Stimulated activated CD8-positive, alpha-beta memory T cell treated with anti-CD3 and anti-CD28 coated beads, Interleukin-4, amount 100 ng/mL, for 1 hour (primary cell): ENCODE measurements at places on chromosomes 4 and X.

DNA sequence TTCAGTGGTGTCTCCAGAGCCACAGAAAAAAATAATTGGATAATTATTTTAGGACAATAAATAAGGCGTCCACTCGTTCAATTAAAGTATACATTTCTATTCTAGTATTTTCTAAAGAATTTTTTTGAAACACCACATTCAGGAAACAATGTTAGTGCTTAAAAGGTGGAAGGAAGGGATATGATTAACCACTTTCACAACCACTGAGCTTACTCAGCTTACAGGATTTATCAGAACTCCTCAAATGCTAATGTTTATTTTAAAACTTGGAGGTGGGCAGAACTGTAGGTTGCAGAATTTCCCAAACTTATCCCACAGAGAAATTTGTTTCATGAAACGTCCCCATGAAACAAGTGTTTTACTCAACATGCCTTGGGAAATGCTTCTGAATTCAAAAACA is 54.3 kb upstream of the MAGEB2 start:
- DNase-seq, result no peak

- no peak for DNase-seq
These were observed 35.3 kb upstream of the KLHL8 start for GRCh38 chr4:87255755-87256154.

- DNase-seq, result no peak
These were observed 18.9 kb downstream of the PPID start for GRCh38 chr4:158704274-158704673.

GRCh38 chr4:10773656-10774055 is 89.1 kb upstream of the CLNK start:
- DNase-seq, result no peak

- DNase-seq, result no peak
These were observed 10.1 kb downstream of the ELF4 start for GRCh38 chrX:130100180-130100579.

- DNase-seq, result no peak
These were observed 45.6 kb downstream of the WDR19 start for GRCh38 chr4:39227906-39228305.

DNA sequence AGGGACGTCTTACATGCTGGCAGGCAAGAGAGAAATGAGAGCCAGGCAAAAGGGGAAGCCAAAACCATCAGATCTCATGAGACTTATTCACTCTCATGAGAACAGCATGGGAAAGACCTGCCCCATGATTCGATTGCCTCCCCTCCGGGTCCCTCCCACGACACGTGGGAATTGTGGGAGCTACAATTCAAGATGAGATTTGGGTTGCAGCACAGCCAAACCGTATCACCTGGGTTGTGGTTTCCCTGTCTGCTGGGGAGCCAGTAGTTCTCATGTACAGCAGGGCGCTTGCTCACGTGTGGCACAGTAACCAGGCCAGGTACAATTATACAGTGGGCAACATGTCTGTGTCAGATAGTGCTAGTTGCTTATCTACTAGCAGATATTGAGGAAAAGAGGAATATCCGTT is 11.1 kb upstream of the RS1 start:
- no peak for DNase-seq

DNA sequence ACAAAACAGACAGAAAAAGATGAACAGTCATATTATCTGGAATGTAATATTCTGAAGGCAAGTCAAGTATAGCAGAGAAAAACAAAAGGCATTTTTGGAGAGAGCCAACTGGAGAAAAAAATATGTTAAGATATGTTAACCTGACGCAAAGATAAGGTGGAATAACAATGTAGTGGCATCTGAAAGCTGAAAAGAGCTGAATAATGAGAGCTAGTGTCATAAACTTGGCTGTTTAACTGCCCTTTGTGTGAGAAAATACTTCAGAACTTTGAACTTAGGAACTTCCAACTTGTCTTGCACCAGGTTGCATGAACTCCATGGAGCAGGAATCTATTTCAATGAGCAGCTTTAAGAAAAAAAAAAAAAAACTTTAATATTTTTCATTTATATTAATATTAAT is 32.9 kb downstream of the RAB33A start:
- no peak for DNase-seq

DNA sequence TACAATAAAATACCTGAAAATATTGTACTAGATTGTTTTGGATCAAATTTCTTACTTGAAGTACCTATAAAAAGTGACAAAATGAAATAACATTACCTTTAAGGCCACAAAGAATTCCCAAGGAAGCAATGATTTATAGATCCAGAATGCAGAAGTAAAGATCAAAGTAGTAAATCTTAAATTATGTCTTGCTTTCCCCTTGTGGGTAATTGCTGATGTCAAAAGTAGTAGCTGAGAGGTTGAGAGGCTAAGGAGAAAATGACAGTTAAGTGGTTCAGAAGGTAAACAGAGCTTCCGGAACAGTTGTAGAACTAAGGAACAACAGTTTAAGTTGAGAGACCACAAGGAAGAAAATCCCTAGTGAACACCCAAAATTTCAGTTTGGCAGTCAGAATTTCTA is 358.3 kb downstream of the GABRG1 start:
- DNase-seq, result no peak

- DNase-seq, result no peak
These were observed 31.5 kb upstream of the GTPBP6 start for GRCh38 chrX:350148-350533.

DNA sequence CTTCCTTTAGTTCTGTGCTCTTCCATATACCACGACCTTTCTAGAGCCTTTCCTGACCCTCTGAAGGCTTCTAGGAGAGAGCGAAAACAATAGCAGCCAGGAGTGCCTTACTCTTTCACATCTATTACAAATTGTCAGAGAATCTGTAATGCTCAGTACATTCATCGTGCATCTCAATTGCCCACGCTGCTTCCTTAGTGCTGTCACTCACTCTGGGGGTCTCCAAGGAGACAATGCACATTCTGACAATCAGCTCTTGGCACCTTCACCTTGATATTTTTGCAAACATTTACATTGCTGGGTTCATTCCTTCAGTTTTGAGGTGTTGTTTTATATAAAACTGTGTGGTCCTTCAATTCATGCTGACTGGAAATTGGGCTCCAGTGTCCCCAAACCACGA is 110.1 kb upstream of the GPR101 start:
- no peak for DNase-seq

DNA sequence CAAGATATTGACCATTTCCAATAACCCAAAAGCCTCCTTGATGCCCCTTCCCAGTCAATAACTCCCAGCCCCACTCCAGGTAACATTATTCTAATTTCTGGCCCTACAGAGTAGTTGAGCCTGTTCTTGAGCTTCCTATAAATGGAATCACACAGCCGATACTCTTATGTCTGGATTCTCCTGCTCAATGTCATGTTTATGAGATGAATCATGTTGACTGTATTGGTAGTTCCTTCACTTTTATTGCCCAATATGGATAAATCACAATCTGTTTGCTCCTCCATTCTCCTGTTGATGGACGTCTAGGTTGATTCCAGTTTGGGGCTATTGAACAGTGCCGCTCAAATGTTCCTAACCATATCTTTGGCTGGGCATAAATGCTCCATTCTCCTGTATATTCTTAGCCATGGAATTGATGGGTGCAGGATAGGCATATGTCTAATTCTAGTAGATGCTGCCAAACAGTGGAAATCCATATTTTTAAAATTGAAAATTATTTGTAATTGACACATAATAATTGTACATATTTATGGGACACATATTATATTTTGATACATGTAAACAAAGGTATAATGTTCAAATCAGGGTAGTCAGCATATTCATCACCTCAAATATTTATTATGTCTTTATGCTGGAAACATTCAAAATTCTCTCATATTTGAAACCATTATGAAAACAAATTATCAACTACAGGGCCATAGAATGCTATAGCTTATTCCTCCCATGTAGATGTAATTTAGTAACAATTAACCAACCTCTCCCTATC is 40.5 kb upstream of the SLC2A9 start:
- DNase-seq, result no peak

- DNase-seq, result no peak
These were observed 63.3 kb upstream of the CCDC160 start for GRCh38 chrX:134173541-134174272.

DNA sequence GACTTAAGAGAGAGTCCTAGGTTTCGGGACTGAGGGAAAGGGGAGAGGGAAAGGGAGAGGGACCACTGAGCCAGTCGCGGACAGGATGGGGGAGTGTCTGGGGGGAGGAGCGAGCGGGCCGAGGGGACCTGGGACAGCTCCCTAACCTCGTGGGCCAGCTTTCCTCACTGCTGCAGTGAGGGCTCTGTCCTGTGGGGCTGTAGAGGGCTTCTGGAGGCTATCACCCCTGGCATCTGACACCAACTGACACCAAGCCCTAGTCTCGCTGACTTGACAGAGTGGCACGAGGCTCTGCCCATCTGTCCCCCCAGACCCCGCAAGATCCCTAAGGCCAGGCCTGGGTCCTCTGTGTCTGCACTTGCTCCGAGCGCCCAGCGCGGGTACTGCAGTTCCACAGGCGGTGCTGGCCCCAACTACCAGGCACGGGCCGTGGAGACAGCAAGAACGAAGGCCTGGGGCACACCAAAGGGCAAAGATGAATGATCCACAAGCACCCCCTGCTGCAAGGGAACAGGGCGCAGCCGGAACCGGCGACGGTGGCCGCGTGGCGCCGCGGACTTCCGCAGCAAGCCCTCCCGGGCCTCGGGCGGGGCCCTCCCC is 465 bp downstream of the HAUS7 start:
- DNase-seq, result no peak

- no peak for DNase-seq
These were observed 163.1 kb downstream of the SMARCA1 start for GRCh38 chrX:129360175-129360574.

GRCh38 chrX:108307132-108308085 is 130.8 kb downstream of the COL4A6 start:
- no peak for DNase-seq

- DNase-seq, result no peak
These were observed 7.6 kb downstream of the FAT4 start for GRCh38 chr4:125322366-125322730.

- no peak for DNase-seq
These were observed 13.4 kb downstream of the LARP7 start for GRCh38 chr4:112650332-112650731.

DNA sequence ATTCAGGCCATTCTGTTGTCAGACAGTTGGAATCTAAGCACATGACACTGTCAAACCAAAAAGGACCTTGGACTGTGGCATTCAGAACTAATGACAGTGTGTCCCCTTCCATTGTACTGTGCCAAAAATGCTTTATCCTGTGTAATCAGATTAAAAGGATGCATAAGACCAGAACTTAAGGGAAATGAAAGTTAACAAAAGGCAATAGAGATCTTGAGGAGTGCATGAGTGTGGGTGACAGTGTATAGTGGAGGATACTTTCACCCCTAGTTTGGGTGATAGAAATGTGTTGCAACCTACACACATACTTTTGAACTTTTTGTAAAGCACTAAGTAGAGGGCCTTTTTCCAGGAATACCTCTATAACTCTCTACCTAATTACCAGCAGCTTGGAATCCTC is 4.5 kb downstream of the CYSLTR1 start:
- DNase-seq, result no peak

- DNase-seq, result no peak
These were observed 113.8 kb upstream of the ARSJ start for GRCh38 chr4:114093221-114093715.

DNA sequence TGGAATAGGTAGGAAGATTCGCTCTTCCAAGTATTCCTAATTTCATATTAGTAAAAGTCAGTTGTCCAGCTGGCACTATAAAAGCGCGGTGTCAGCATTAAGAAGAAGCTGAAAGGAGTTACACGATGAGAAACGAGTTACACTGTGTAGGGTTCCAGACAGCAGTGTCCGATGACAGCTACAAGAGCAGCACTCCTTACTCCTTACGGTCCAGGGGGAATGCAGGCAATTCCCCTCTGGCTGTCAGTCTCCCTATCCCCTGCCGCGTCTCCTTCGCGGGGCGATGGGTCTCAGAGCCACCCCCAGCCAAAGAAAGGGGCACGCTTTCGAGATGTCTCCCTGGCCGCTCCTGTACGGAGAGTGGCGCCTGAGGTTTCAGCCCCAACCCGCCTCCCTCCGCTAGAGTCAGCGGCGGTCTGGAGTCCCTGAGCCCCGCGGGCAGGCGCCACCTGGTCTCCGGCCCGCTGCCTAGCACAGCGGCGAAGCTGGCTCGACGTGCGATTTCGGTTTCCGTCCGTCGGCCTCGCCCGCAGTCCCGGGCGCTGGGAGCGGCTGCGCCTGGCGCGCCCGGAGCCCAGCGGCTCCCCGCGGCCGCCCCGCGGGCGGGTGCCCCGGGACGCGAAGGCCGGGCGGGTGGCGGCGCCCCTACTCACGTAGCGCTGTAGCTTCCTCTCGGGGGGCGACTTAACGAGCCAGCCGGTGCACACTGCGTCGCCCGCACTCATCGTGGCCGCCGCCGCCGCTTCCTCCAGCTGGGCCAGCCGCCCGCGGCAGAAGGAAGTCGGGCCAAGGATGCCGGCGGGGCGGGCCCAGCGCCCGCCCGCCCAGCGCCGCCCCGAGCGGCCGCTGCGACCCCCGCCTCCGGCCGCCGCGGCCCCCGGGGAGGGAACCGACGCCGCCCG is at the start of gene GAB3:
Gene GAB3, minus strand, starts transcription at position 777 of the 902 bp plus-strand sequence. Its CDS starts 52 bp downstream, at position 725.
- no peak for DNase-seq

- DNase-seq, result no peak
These were observed 602.9 kb upstream of the HTR2C start for GRCh38 chrX:113980953-113981352.

DNA sequence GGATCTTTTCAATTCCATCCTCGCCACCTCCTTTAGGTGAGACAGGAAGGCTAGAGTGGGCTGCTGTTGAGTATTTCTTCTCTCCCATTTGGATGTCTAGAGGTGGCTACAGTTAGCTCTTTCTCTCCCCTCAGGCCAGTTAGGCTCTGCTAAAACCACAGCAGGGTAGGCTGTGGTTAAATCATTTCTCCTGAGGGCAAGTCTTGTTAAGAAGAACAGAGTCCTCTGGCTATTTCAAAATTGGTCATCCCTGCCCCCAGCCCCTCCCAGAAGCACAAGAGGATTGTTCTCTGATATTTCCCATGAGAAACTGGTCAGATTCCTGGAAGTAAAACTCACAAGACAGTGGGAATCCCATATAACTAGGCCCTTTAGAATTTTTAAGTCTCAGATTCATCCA is 1359.5 kb downstream of the TECRL start:
- no peak for DNase-seq

DNA sequence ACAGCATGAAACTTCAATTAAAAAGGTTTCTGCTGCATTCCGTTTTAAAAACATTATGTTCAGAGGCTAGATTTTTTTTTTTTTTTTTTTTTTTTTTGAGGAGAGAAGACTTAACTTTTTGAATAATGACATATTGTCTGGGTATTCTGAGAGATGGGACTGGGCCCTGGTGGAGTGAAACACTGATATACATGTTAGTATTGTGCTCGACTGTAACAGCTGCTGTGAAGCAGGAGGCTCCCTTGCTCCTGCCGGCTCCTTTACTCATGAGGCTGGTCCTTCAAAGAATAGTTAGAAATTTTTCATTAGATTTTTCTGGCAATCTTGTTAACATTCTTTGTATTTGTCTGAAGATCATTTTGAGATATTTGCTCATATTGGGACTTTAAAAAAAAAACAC is 73.3 kb downstream of the TMEM131L start:
- DNase-seq, result no peak

- DNase-seq, result no peak
These were observed 231.3 kb upstream of the GPRIN3 start for GRCh38 chr4:89538886-89539285.

GRCh38 chr4:19693936-19694570 is 557.7 kb upstream of the SLIT2 start:
- no peak for DNase-seq
